ENCODE measurements at places on chromosomes 7 and 10.

DNA sequence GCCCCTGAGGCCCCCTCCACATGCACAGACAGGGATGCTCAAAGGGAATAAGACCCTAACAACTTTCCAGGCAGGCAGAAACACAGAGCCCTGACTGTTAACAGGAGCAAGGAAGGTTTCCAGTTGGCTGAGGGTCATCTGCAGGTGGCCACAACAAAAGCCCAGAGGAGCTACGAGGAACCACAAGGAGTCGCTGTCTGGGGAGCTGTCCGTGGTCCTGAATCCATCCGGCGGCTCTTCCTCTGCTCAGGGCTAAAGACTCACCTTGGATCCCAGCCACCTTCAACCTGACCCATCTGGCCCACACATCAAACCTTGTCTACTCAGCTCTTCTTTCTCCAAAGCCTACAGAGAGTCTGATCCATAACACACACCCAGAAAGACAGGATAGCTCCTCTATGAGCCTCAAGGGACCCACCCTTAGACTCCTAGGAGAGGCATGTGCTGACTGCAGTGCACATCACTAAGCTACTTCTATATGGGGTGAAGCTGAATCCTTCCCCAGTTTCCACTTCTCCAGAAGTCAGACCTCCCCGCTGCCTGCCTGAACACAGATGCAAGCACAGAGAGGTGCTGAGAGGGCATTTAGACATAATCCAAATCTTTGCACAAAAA is 104.0 kb downstream of the SLIT1 start:
- peak; percentile 40 for DNase-seq

GRCh38 chr10:103463499-103463898 is 4.8 kb upstream of the CALHM1 start:
- no peak for DNase-seq

- DNase-seq: no peak
Observed at GRCh38 chr10:79405995-79406515, 39.4 kb downstream of the ZCCHC24 start.

DNA sequence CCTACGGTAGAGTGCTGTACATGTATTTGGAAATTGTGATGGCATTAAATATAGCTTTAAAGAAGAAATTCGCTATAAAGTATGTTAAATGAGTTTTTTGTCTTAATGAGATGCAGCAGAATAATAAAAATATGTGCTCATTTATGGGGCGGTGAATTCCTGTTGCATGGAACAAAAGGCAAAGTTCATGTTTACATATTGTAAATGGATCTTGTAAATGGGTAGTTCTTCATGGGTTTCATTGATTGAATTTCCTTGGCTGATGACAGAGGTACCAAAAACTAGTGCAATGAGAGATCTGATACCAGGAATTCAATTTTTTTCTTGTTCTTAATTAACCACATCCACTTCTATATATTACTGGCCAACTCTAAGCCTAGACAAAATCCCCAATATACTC is 284.2 kb downstream of the SUGCT start:
- DNase-seq: no peak

DNA sequence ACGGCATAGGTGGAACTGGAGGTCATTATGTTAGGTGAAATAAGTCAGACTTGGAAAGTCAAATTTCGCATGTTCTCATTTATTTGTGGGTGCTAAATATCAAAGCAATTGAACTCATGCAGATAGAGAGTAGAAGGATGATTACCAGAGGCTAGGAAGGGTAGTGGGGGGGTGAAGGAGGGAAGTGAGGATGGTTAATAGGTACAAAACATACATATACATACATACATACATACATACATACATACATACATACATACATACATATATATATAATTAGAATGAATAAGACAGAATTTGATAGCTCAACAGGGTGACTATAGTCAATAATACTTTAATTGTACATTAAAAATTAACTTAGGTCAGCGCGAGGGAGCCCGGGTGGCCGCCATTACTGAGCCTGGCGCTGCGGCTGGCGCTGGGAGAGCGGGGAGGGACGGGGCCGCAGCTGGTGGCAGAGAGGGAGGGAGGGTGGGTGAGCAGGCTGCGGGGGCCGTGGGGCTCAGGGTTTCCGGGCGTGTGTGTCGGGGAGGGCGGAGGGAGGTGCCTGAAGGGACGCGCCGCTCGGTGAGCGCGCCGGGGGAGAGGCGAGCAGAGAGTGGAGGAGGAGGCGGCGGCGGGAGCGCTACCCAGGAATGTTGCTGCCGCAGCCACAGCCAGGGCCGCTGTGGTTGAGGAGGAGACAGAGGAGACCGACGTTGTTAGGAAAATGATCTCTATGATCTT is 85.8 kb upstream of the EGFR start:
- DNase-seq: peak; percentile 93

GRCh38 chr7:64888561-64888900 is 14.5 kb upstream of the ZNF273 start:
- peak; percentile 74 for DNase-seq

- DNase-seq: no peak
Observed at GRCh38 chr10:104246976-104247375, 7.7 kb upstream of the GSTO1 start.

- DNase-seq: peak; percentile 45
Observed at GRCh38 chr10:69574571-69574978, 1.4 kb upstream of the NEUROG3 start.

GRCh38 chr10:103373544-103373943 is 5.8 kb downstream of the TAF5 start:
- no peak for DNase-seq

GRCh38 chr10:126663880-126664279 is 6.6 kb downstream of the C10orf90 start:
- peak; percentile 35 for DNase-seq

GRCh38 chr7:13602036-13602435 is 387.4 kb downstream of the ETV1 start:
- DNase-seq: no peak

- peak; percentile 1 for DNase-seq
Observed at GRCh38 chr7:53351681-53352080, 316.2 kb downstream of the POM121L12 start.

- no peak for DNase-seq
Observed at GRCh38 chr7:123846217-123846891, 1.4 kb downstream of the HYAL4 start.

- DNase-seq: no peak
Observed at GRCh38 chr10:75375838-75376237, 25.7 kb downstream of the ZNF503 start.

DNA sequence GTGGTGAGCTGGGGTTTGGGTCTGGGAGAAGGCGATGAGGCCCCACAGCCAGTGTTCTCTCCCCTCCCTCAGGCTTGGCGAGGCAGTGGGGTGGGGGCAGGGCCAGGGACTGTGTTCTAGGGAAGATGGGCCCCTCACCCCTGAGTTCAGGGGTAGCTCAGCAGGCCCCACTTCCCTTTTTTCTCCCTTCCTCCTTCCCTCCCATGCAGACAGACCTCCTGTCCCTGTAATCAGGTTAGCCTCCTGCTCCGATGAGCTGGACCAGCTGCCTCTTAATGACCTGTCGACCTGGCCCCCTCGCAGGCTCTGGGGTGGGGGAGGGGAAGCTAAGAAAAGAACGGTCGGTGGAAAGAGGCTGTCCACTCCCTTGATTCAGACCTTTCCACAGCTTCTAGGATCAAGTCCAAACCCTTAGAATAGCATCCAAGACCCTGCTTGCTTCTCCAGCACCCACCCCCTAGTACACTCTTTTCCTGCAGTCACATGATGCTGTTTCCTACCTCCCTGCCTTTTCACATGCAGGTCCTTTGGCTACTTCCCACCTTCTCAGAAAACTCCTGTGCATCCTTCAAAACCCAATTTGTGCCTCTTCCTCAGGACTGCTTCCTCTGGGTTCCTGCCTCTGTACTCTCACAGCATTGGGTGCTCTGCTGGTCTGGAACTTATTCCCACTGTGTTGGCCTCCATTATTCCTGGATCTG is 64.1 kb downstream of the ZMIZ1 start:
- no peak for DNase-seq

DNA sequence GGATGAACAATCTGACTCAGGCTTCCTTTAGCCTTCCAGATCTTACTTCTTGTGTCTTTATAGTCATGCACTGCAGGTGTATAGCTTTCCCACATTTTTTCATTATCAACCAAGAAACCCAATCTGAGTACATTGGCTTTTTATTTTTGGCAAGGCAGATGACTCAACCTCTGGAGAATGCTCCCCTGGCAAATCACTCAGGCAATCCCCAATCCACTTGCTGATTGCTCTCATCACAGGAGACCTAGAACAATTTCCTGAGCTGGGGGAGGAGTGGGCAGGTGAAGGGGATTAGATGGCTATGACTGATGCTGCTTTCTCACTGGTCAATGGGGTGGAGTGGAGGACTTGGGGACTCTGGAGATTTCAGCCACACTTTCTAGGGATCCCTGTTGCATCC is 134.4 kb downstream of the SLC16A9 start:
- DNase-seq: no peak

- no peak for DNase-seq
Observed at GRCh38 chr10:132563485-132564248, 26.1 kb downstream of the INPP5A start.

DNA sequence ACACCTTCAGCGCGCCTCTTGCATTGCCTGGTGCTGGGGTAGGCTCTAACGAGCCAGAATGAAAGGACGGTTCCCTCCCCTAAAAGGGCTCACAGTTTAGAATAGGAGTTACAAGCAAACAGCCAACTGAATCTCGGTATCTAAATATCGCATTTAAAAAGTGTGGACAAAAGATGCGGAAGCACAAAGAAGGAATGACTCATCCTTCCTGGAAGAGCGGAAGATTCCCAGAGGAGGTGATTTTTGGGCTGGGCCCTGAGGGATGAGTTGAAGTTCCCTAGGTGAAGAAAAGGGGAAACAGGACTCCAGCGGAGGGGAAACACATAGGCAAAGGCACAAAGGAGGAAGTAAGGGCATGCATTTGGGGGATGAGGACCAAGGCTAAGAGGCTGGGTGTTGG is 29.9 kb downstream of the SRRM3 start:
- no peak for DNase-seq

- no peak for DNase-seq
Observed at GRCh38 chr10:43073191-43073590, 3.7 kb upstream of the RET start.

- DNase-seq: no peak
Observed at GRCh38 chr7:105800849-105801534, 75.4 kb downstream of the ATXN7L1 start.

- DNase-seq: no peak
Observed at GRCh38 chr10:63664341-63664885, 143.2 kb downstream of the REEP3 start.

DNA sequence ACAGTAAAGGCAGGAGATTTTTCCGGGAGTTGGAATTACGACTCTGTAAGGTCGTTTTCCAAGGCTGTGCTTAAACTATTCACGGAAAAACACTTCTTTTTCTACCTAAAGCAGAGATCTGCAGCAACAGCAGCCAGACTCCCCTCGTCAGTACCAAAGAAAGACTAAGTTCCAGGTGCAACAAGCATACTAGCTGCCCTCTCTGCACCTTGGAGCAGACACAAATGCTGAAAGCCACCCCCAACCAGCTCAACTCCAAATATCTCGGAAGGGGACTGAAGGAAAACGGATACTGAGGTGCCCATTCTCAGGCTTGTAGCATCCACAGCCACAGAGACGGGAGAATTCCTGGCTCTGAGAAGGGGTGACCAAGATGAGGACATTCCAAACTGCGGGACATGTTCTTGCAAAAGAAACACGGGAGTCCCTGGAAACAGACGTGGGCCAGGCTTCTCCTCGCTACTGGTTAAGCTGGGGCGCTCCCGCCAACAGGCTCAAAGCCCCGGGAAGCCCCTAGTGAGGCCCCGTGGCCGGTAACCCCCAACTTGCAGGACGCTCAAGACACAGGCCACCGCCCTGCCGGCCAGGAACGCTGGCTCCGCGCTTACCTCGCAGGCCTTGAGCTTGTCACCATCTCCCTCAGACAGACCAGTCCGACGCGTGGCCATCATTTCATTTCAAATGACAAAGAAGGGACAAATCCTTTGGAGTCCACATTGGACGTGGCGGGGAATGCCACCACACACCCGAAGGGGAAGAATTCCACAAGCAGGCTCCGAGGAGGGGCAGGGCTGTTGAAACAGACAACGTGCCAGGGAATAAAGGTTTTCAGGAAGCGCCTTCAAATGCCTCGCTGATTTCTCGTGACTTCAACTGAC is 2.2 kb downstream of the ARHGAP21 start:
- DNase-seq: no peak

GRCh38 chr7:90621125-90621746 is 25.1 kb downstream of the CDK14 start:
- no peak for DNase-seq

GRCh38 chr7:42939457-42940240 is 7.5 kb downstream of the MRPL32 start:
- no peak for DNase-seq

DNA sequence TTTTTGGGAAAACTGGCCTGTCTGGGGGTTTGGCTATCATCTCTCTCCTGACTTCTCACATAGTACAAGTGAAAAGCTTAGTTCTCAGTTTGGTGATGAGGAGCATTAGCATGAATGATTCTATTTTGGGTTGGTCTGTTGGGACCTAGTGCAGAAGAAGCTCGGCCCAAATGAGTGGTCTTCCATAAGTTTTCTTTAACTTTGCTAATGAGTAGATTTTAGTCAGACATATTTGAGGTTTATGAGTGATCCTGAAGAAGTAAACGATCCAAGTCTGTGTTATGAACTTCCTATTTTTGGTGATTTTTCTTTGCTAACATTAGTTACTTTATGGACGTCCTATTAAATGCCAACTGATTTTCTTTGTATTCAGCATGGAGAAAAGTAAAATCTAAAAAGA is 51.7 kb upstream of the CALD1 start:
- no peak for DNase-seq

DNA sequence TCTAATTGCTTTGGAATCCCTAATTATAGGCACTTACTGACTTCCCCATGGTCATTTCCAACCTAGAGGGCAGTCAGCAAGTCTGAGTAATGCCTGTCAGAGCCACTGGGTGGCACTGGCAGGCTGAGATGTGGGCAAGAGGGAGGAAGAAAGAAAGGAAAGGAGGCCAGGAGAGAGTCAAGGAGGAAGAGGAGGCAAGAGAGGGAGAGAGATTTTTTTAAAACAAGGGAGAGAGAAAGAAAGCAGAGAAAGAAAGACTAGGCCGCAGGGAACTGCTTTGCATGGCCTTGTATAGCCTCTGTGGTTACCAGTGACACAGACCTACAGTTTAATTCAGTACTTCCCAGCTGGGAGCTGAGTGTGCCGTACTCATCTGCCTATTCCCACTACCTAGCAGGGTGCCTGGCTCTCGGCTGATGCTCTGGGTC is 210.4 kb upstream of the ADO start:
- peak; percentile 75 for DNase-seq

DNA sequence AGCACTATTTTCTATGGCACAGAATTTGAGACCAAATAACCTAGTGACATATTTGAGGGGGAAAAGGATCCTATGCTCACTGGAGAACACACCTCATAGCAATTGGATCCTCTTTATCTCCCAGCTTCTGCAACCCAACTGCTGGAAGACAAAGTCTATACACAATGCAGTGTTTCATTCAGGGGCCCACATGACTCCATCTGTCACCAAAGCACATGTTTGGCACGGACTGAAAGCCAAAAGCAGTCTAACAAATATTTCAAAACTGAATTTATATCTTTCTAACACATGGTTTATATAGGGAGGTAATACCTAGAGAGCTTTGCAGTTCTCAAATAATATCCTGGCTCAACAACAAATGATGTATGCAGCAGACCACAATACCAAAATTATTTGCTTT is 39.2 kb downstream of the ADAM12 start:
- DNase-seq: no peak

- no peak for DNase-seq
Observed at GRCh38 chr10:122421742-122422141, 32.7 kb upstream of the ARMS2 start.

Measured in DMS53 (cell line).